ENCODE measurements at places on chromosomes 4 and X.

DNA sequence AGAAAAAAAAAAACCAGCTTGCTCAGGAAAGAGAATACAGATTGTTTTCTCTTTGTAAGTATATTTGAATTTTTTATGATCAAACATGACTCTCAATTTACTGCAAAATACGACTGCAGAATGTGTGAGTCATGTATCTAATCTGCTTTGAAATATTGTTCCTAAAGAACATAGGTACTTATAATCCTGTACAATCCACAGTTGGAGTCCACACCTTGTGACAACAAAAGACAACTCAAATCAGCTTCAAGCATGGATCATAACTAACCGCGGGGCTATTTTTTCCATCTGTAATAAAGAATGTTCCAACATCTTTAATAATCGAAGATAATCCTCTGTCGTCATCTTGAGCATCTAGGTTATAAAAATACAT lies 77.8 kb upstream of the STIM2 start:
- DNase-seq = no peak

DNA sequence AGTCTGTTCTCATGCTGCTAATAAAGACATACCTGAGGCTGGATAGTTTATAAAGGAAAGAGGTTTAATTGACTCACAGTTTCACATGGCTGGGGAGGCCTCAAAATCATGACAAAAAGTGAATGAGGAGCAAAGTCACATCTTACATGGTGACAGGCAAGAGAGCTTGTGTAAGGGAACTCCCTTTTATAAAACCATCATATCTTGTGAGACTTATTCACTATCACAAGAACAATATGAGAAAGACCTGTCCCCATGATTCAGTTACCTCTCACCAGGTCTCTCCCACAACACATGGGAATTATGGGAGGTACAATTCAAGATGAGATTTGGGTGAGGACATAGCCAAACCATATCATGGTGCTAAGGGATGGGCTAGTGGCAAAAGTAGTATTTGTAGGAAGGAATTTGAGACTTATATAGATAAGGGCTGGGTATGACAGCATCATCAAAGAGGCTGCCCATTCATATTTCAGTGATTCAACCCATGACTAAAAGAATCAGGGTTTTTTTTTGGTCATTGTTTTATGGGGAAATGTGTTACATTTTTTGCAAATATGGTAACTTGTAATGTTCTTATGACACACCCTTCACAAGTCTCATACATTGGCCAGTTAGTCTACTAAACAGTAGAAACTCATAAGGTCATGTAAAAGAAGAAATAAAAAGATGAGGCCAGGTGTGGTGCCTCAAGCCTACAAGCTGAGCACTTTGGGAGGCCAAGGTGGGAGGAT lies 34.7 kb downstream of the NUP62CL start:
- DNase-seq = no peak

- no peak for DNase-seq
Observed at GRCh38 chr4:10947898-10948297, 263.3 kb upstream of the CLNK start.

DNA sequence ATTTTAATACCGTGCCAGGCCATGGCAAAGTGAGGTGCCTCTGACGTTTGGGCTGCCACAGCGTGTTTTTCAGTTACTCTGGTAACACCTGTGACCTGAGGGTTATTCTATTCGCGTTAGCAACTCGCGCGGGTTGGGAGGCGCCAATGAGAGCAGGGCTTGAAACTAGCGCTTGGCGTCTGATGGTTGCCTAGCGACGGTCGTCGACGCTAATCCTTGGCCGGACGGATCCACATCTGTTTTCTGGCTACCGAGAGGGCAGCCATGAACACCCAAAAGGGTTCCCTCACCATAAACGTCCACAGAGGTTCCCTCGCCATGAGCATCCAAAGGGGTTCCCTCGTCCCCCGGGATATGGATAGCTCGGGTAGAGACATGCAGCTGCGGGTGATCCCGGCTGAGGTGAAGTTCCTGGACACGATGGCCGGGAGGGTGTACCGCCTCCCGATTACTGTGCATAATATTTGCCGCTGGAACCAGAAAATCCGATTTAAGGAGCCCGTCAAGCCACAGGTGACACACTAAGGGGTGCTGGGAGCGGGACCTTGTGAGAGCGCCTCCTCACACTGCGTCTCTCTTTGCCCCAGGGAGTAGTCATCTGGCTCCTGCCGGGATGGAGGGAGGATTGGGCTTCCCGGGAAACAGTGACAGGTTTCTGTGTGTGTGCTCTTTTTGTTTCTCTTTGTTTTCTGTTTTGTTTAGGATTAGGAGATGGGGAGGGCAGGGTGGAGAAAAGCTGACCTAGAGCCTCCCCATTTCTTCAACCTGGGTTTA lies at the start of gene CFAP47:
Gene CFAP47 (plus strand): TSS at position 199 of the 774 bp plus-strand sequence. CDS start 66 bp downstream, at position 265.
- DNase-seq = no peak

- no peak for DNase-seq
Observed at GRCh38 chr4:72110886-72111285, 79.1 kb downstream of the NPFFR2 start.

DNA sequence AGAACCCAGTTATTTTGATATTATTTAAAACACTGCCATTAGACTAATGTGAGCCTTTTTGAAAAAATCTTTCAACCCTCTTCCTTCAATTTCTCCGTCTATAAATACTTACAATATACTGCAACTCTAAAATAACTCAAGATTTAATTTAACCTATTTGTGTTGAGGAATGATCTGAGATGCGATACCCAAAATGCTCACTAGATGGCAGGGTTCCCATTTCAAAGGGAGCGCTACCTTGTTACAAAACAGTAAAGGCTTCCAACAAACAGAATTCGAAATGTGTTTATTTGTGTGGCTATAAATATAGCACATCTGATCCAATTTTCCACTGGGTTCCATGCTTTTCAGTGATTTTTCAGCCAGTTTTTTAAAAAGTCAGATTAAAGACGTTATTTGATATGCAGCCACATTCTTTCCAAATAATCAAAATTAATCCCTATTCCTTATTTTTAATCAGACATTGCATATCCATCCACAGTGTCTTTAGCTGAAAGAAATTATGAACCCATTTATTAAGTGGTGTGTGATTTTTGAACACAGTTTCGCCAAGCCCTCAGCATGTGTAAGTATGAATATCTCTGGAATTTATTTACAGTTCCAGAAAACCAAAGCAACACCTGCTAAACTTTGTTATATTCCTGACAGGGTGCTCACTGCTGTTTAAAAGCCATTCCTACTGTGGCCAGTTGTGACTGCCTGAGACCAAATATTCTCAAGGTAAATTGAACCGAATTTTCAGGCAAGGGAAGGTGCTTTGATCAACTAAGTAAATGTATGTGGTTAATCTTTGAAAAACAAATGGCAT lies 668.0 kb upstream of the LCORL start:
- peak; percentile 34 for DNase-seq

- no peak for DNase-seq
Observed at GRCh38 chr4:62528874-62529273, 1328.7 kb downstream of the ADGRL3 start.

- no peak for DNase-seq
Observed at GRCh38 chr4:55029821-55030503, 95.4 kb downstream of the KDR start.

- peak; percentile 9 for DNase-seq
Observed at GRCh38 chr4:139734201-139734874, 68.7 kb downstream of the MGST2 start.

DNA sequence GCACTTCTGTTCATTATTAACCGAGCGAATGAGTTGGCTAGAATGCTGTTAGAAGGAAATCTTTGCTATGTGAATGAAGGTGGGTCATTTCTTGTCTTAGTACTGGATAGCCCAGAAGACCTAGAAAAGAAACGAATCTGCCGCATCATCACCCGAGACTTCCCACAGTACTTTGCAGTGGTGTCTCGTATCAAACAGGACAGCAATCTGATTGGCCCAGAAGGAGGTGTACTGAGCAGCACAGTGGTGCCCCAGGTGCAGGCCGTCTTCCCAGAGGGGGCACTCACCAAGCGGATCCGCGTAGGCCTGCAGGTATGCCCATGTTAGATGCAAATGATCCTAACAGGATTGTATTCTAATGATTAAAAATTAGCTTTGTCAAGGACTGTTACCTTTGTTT lies 286.3 kb downstream of the ANK2 start:
- DNase-seq = no peak

DNA sequence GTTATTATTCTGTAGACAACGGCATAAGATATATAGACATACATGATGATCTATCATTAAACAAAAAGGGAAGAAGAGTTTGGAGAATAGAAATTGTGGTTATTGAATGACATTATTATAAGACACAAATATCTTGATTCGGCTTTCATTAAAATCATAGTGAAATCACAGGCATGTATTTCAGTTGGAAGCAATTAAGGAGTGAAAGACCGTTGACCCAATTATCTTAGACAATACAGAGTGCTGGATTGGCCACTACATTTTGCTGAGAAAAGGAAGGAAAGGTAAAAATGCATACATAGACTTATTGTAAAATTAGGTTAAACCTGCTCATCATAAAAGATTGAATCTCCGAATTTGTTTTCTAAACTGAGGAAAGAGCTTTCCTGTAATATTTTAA lies 209.8 kb downstream of the KCNIP4 start:
- DNase-seq = no peak

DNA sequence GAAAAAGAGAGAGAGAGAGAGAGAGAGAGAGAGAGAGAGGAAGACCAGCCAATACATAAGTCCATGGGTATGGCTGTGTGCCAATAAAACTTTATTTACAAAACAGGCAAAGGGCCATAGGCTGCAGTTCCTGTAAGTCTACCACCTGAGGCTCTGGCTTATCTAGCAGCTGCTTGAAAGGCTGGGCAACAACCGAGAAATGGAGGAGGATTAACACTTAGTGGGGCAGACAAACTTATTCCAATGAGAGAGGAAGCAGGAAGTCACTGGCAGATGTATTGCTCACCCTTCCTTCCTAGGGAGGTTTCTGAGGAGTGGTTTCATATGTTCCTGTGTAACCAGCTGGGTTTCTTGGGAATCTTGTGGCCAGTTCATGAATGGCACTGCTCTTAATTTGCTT lies 4.7 kb upstream of the GPR143 start:
- DNase-seq = no peak

DNA sequence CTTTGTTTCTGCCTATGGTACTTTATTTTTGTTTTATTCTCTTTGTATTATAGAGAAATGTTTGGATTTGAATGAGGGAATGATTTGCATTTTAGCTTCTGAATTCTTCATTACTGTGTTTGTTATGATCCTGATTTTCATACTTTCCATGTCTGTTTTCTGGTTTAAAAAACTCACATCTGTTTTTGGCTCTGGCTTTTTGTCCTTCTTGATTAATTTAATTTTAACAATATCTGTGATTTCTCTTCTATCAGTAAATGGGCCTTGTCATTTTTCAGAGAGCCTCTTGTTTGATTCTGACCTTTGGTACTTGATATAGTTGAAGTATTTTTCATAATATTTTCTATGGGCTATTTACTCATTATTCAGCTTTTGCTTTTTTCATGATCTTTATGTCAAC lies 341.6 kb upstream of the HAND2 start:
- no peak for DNase-seq

DNA sequence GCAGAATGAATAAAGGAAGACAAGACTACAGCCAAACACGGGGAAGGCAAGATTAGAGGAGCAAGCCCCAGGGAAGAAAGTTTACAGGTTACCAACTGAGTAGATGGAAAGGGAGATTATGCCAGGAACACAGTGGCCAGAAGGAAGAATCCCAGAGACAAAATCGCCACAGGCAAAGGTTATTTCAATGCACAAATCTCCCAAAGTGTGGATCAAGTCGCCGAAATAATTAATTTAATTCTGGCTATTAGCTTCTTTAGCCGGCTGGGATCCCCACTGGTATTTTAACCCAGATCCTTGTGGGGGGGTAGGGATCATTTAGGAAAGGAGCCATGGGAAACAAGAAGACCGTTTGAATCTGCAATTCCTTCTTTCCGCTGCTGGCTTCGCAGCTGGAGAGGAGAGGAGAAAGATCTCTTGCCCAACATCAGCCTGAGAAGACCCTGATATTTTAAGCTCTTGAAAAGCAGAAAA lies 171.0 kb downstream of the DHX15 start:
- DNase-seq = no peak

GRCh38 chr4:80948995-80949394 lies 81.5 kb upstream of the BMP3 start:
- DNase-seq = no peak

DNA sequence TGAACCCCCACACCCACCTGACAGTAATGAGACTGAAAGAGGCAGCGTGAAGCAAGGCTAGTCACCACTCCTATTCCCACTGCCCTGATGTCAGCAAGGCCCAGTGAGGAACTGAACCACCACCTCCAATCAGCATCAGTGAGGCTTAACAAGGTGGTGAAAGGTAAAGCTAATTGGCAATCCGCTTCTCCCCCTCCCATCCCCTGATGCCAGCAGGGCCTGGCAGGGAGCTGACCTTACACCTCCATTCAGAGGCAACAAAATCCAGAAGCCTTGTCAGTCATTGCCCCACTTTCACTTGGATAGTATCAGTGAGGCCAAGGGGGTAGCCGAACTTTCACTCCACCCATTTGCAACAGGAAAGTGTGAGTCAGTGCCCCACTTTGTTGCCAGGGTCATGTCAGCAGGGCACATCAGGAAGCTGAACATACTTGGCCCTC lies 60.8 kb downstream of the AWAT2 start:
- no peak for DNase-seq

DNA sequence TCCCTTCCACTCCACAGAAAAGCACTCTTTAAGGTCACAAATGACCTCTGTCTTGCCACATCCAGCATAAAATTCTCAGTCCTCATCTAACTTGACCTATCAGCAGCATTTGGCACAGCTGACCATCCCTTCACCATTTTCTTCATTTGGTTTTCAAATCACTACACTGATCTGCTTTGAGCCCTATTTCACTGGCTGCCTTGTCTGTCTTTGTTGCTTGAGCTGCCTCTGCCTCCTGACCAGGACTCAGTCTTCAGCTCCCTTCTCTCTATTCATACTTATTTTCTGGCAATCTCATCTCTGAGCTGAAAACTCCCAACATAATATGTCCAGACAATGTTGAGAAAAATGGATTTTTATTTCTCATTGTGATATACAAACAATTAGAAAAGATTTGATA lies 27.7 kb upstream of the PDE5A start:
- no peak for DNase-seq

DNA sequence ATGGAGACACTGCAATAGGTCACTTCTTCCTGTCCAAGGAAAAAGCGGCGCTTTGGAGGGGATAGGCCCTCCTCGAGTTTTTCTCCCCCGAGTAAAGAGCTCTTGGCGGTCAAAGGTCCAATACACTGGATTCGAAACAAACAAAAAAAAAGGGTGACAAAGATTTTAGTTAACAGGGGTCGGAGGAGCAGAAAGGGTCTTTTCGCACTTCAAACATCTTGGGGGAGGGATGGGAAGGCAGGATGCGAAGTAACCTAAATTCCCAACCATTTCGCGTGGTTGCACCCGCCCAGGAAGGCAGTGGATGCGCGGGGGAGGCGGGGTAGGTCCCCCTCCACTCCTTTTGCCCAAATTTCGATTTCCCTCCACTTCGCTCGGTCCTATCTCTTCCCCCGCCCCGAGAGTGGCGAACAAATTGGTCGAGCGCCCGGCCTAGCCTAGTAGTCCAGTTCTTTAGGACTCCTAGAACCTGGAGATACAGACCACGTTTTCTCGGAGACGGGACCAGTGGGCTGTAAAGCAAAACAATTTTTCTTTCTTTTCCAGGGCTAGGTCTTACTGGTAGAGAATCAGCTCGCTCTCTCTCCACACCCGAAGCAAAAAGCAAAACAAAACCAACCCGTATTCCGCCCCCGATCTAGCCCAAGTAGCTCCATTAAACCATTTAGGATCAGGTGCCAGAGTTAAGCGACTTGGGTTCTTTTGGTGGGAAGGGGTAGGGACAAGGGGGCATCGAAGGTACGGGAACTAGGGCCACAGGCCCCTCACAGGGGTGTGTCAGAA lies 2.0 kb upstream of the STAG2 start:
- DNase-seq = no peak

Data from AG04449 (cell line).